Muscle of leg (tissue), 16 donors: ENCODE measurements at places on chromosomes 2 and 18. TPM values are rescaled to one million over a fixed set of nuclear protein-coding genes. Genes with fewer than 3 reads are reported as not detected.

KCMF1 gene
- 38.0 TPM for total RNA-seq

FHL2 gene
- total RNA-seq = 27.5 TPM

SOWAHC gene
- total RNA-seq = 5.4 TPM

XDH gene
- under 0.01 TPM for total RNA-seq

SPRED2 gene
- total RNA-seq = 10.7 TPM

BAZ2B gene
- 60.5 TPM for total RNA-seq

SCRN3 gene
- total RNA-seq = 32.0 TPM
